NCI-H524 (cell line): ENCODE measurements at places on chromosomes 12 and 14.

- DNase-seq: no peak
Observed at GRCh38 chr12:608413-608812, 54.8 kb downstream of the NINJ2 start.

- no peak for DNase-seq
Observed at GRCh38 chr12:72467985-72468384, 195.8 kb downstream of the TRHDE start.

DNA sequence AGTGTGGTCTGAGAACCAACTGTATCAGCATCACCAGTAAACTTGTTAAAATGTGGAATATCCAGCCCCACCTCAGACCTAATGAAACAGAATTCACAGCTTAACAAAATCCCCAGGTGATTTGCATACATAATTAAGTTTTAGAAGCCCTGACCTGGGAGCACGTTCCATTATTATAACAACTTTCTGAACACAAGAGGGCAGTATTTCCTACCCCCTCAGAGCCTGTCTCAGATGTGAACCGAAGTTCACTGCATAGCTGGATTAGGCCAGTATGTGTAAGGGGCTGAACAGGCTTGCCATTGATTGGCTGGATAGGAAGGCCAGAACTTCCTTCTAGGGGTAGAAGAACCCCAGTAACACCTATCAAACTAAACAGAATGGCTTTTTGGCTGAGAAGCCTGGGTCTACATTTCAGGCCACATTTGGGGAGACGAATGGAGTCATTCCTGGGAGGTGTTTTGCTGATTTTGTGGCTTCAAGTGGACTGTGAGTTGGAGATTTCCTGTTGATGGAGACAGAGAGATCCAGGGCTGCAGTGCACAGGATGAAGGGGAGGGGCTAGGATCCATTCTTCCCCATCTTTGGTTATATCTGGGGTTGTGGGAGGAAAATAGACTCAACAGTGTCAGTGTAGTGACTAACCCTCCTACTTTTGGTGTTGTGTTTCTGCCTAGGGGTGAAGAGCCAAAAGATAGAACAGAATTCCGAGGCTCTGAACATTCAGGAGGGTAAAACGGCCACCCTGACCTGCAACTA, 94.7 kb upstream of the OR4E1 start:
- no peak for DNase-seq

- no peak for DNase-seq
Observed at GRCh38 chr12:47984331-47984801, 19.9 kb downstream of the COL2A1 start.

- DNase-seq: no peak
Observed at GRCh38 chr12:46298261-46298660, 29.4 kb upstream of the SLC38A1 start.

DNA sequence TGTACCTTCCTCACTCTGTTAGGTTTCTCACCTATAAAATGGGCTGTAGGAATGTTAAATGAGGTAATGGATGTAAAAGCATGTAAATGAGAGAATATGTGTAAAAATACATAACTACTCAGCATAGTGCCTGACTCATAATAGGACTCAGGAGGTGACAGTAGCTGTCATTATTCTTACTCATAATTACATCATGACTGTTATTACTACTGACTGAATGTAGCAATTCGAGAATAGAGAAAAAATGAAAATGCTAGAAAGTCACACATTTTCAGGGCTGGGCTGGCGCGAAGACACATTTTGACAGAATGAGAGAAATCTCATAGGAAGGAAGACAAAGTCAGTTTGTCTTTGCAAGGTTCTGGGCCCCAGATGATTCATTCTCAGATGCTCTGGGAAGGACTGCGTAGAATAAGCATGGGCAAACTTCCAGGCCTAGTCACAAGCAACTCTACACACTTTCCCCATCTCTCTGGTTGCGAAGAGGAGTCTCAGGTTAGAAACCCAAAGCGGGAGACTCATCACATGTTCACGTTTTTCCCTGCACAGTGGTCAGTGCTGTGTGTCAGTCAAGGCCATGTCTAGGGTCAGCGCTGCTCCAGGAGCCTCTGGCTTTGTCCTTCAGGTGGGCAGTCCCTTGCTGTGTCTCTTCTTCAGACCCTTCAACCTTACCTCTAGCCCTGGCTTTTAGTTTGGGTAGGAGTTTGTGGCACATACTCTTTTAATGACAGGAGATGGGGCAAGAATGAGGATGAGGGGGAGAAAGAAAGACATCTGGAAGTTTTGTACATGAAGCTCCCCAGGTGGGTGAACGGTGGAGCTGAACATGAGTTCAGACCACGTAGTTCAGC, 8.4 kb downstream of the GPRC5A start:
- DNase-seq: no peak

GRCh38 chr14:20387576-20387975, 25.7 kb downstream of the TEP1 start:
- DNase-seq: no peak

DNA sequence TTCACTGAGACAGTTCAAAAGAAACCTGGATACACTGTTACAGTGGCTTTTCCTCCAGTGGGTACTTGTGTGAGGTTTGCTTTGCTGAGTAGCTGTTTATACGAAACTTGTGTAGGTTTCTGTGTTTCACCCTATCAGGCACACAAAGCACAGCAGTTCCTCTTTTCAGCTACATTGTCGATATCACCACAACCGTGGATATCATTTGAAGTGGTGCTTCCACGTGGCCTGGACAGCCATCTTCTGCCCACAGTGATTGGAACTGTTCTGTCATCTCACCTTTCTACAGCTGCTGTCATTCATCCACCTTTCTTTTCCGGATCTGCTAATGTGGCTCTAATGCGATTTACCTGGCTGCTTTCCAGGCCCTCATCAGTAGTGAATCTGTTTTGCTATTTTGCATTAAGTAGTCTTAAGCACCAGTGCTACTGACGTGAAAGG, 368.8 kb downstream of the SYT1 start:
- peak; percentile 80 for DNase-seq

GRCh38 chr14:94307410-94307992, 14.4 kb upstream of the SERPINA10 start:
- DNase-seq: peak; percentile 29

DNA sequence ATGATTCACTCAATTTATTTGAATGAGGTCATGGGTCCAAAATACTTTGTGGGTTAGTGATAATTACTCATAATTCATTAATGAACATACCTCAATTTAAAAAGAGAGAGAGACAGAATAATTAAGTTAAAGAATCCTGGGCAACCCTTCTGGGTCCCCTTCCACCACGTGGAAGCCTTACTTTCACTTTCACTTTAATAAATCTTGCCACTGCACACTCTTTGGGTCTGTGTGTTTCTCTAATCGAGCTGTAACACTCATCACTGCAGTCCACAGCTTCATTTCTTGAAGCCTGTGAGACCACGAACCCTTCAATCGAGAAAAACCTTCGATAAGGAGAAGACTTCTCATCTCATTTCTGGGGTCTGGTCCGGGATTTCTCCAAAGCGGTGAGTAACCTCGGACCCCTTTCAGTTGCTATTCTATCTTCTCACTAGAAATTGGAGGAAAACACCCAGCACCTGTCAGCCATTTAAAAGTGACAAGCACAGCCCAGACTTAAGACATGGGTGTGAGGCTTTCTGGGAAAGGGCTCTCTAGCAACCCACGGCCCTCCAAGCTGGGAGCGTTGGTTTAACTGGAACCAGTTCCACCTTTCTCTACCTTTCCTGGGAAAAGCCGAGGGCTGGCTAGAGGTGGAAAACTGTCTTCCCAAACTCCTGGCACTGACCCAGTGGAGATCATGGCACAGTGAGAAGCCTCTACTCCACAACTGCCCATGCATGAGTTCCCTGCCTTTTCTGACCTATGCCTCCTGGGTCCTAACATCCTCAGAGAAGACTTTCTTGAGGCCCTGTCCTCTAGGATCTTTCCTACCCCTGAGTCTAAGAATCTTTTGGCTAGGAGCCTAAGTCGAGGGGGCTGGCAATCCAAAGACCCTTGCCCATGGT, 148.8 kb upstream of the ATF7IP start:
- no peak for DNase-seq

DNA sequence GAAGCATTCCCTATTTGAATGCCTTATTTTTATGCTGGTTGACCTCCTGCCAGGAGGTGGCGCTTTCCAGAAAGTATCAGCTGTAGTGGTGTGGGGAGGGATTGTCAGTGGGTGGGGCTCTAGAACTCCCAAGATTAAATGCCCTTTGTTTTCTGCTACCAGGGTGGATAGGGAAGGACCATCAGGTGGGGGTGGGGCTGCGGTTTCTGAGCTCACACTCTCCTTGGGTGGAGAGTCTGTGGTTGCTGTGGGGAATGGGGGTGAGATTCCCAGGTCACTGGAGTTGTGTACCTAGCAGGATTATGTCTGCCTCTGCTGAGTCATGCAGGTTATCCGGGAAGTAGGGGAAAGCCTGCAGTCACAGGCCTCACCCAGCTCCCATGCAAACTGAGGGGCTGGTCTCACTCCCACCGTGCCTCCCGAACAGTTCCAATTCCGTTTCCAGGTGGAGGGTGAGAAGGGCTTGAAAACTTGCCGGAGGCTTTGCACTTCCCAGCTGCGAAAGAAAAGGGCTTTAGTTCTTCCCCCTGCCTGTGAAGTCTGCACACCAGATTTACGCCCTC, 68.3 kb downstream of the ALG10B start:
- DNase-seq: no peak

GRCh38 chr14:77498120-77498979, at the start of gene ISM2:
ISM2 (minus strand) TSS chr14:77498816; CDS start chr14:77498793, 23 bp downstream.
- DNase-seq: peak; percentile 69

- no peak for DNase-seq
Observed at GRCh38 chr12:107491856-107492255, 193.7 kb upstream of the PWP1 start.

GRCh38 chr14:65280653-65281052, 131.9 kb upstream of the FUT8 start:
- DNase-seq: no peak

DNA sequence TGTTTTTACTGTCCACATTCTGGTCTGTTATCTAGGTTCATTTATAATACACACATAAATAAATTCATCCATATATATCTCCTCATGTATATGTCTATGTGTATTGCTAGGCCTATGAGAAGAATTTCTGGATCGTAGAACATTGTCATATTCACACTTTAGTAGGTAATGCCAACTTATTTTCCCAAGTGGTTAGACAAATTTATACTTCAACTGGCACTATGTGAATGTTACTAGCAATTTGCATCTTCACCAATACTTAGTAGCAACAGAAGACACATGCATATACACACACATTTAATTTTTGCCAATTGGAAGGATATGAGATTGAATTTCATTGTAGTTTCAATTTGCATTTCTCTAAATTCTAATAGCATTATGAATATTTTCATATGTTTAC, 365.1 kb downstream of the FSCB start:
- no peak for DNase-seq

- no peak for DNase-seq
Observed at GRCh38 chr12:127687181-127687580, 579.8 kb upstream of the TMEM132C start.

- DNase-seq: no peak
Observed at GRCh38 chr12:67390273-67390672, 121.1 kb downstream of the CAND1 start.

DNA sequence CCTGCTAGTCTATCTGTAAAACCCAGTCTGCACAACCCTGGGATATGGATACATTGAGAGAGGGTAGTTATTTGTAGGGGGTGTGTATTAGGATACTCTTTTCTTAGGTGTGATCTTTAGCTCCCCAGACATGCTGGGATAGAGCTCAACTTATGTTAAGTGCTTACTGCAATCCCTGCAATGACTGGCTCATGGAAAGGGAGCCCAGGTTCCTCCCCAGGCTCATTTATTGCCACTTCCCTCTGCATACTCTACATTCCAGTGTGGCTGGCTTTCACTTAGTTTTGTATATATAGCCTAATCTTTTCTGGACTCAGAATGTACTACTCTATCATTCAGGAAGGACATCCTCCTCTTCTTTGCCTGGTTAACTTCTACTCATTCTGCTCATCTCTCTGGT, 172.0 kb downstream of the SYT10 start:
- DNase-seq: no peak

DNA sequence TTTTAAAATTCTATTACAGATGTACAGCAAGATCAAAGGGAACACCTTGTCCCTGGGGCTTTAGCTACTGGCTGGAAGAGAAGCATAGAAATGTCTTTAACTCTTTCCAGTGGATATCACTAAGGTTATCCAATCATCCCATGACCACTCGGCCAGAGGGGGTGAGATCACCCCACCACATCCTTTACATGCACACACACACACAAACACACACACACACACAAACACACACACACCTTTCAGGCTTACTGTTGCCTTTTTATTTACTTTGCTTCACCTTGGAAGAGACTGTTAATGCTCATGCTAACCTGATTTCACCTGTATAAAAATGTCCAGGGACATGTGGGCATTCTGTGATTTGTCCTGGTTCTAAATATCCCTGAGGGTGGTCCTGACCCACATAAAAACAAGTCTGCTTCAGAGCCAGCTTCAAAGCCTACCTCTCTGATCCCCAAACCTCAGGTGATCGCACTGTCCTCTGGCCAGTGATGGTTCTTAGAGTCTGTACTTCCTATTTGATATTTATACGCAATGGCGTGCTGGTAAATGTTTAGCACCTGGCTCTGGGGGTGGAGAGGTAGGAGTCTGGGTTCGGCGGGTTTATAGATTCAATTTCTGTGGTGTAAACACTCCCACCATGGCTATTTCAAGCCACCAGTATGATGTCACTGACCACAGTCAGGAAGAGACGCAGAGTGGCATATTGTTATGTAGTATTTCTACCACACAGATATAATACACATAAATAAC, 166.1 kb upstream of the EEA1 start:
- DNase-seq: no peak

GRCh38 chr12:21613931-21614330, 9.3 kb upstream of the GYS2 start:
- no peak for DNase-seq

DNA sequence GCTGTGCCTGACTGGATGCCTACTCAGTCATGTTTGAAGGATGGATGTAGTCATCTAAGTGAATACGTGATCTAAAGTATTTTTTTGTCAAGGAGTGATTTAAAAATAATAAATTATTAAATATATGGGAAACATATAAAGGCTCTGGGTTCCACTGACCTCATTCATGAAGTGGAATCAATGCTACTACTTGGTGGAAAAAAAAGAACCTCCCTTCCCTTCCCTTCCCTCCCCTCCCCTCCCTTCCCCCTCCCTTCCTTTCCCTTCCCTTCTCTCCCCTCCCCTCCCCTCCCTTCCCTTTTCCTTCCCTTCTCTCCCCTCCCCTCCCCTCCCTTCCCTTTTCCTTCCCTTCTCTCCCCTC, 162.7 kb downstream of the ESRRB start:
- DNase-seq: no peak

DNA sequence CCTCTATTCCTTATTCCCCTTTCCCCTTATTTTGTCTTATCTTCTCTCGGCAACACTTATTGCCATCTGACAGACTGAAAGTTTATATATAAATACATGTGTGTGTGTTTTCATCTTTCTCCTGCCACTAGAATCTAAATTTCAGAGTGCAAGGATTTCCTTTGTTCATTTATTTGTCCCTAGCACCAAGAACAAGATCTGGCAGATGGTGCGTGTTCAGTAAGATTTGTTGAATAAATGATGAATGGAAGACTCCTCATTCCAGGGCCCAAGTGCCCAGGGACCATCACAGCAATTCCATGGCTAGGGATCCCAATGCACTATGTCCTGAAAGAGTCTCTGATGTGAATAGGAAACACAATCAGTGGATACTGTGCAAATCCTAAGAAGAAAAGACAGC, 97.9 kb upstream of the EEA1 start:
- DNase-seq: no peak

- DNase-seq: no peak
Observed at GRCh38 chr12:111368291-111368787, 556 bp downstream of the PHETA1 start.

- no peak for DNase-seq
Observed at GRCh38 chr12:89383235-89384049, 31.1 kb upstream of the DUSP6 start.
